Activated naive CD4-positive, alpha-beta T cell treated with anti-CD3 and anti-CD28 coated beads for 36 hours (primary cell): ENCODE measurements at places on chromosomes 3 and 15. TPM values are rescaled to one million over a fixed set of nuclear protein-coding genes. Genes with fewer than 3 reads are reported as not detected.

The MUSTN1 gene
- total RNA-seq: not detected

The NTRK3 gene
- 1.4 TPM for total RNA-seq

The CDV3 gene
- total RNA-seq: 181 TPM

The MEX3B gene
- 0.57 TPM for total RNA-seq

The CCR3 gene
- not detected for total RNA-seq

The ATP2B2 gene
- total RNA-seq: not detected

The B3GNT5 gene
- 15.0 TPM for total RNA-seq

The C3orf22 gene
- not detected for total RNA-seq

The KLF15 gene
- 0.62 TPM for total RNA-seq

The PPP4R2 gene
- total RNA-seq: 71.6 TPM

The ITIH3 gene
- not detected for total RNA-seq

The DAPK2 gene
- not detected for total RNA-seq

The ACAN gene
- not detected for total RNA-seq

The GOLGA8M gene
- total RNA-seq: not detected

The OPA1 gene
- 91.7 TPM for total RNA-seq

The CCDC54 gene
- not detected for total RNA-seq

The LYZL4 gene
- not detected for total RNA-seq

The CSPG4 gene
- not detected for total RNA-seq

The GUCA1C gene
- not detected for total RNA-seq

The ABI3BP gene
- not detected for total RNA-seq

The TGM4 gene
- not detected for total RNA-seq

The SCAANT1 gene
- not detected for total RNA-seq

The LINGO1 gene
- total RNA-seq: not detected

The FAN1 gene
- total RNA-seq: 13.8 TPM

The CORO2B gene
- total RNA-seq: not detected

The ITIH1 gene
- total RNA-seq: not detected

The CLDN16 gene
- not detected for total RNA-seq

The CFAP100 gene
- total RNA-seq: not detected

The NANOGP8 gene
- not detected for total RNA-seq

The ADAMTS9 gene
- not detected for total RNA-seq

The SENP8 gene
- 2.0 TPM for total RNA-seq

The SAMMSON gene
- total RNA-seq: not detected

The SLC12A8 gene
- total RNA-seq: 1.1 TPM

The CATSPER2 gene
- 4.5 TPM for total RNA-seq

The CHRM5 gene
- not detected for total RNA-seq

The MESD gene
- 15.1 TPM for total RNA-seq

The TSC22D2 gene
- 13.0 TPM for total RNA-seq

The FANCI gene
- total RNA-seq: 283 TPM

The LMOD3 gene
- not detected for total RNA-seq

The C15orf62 gene
- total RNA-seq: 0.10 TPM

The HGD gene
- total RNA-seq: not detected

The DUOXA2 gene
- total RNA-seq: not detected

The ANKRD28 gene
- 23.6 TPM for total RNA-seq

The UNC13C gene
- not detected for total RNA-seq

The VIPR1 gene
- 8.4 TPM for total RNA-seq

The ALDH1L1 gene
- total RNA-seq: not detected

The TM4SF18 gene
- total RNA-seq: not detected
